Activated T-helper 1 cell treated with anti-CD3 and anti-CD28 coated beads, Interleukin-12 subunit alpha, Interleukin-12 subunit beta, Interleukin-2, Interleukin-4 antibody, amounts not matched to agents 30 ng/mL and 10 ng/mL and 1 ng/mL, durations not matched to agents 14 hours and 24 hours and 36 hours (primary cell): ENCODE measurements at places on chromosomes 3 and 15. TPM values are rescaled to one million over a fixed set of nuclear protein-coding genes. Genes with fewer than 3 reads are reported as not detected.

DNA sequence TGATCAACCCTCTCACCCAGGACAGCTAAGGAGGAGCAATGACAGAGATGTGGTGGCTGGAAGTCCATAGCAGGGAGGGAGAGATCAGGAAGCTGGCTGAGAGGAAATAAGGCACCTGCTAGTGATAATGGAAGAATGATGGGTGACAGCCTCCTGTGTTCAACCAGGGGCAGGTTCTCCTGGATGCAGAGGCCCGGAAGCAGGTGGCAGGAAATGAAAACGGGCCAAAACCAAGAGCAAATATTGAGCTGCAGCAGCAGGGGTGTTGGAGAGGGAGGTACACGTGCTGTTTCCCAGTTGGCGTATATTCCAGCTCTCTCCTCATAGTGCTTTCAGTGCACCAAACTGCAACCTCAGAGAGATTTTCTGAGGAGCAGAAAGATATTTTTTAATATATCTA lies 213.4 kb upstream of the TBL1XR1 start:
- no peak overlapping the region for H3K27ac ChIP-seq
- H3K4me1 ChIP-seq, result peaks cover 11% of the 10 kb centered on the region
- DNase-seq, result no peak
- H3K4me3 ChIP-seq, result no peak overlapping the region
- H3K27me3 ChIP-seq, result no peaks in the 10 kb centered on the region

DNA sequence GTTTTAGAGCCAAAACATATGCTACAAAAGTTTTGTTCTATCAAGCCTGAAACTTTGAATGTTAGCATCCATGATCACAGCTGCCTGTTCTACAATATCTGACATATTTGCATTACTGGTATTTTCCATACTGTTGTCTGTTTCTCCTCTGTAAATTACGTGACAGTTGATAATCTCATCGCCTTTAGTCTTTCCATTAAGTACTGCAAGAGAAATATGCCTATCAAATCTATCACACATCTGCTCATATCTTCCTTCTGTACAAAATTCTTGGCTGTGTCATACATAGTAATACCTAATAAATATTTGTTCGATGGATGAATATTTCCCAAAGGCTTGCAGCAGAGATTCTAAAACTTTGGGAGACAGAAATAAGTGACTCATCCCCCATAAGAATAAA lies 717.3 kb downstream of the OTOL1 start:
- no peaks in the 10 kb centered on the region for H3K27me3 ChIP-seq
- H3K4me3 ChIP-seq, result no peak overlapping the region
- no peak overlapping the region for H3K27ac ChIP-seq
- H3K4me1 ChIP-seq, result no peaks in the 10 kb centered on the region

VGLL3 gene
- not detected in 2 replicates for total RNA-seq

DNA sequence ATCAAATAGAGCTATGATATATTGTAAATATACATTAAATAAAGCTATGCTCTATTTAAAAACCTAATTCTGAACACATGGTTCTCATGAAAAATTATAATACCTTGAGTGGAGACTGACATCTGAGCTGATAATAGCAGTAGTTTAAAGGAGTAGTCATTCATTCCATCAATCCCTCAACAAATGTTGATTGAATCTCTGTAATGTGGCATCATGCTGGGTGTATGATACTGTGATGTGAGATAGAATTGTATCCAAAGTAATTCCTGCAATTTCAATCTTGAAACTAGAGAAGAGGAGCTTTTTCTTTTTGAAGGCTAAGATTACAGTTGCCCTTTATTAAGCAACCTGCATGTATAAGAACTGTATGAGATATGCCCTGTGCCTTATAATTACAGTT lies 63.1 kb downstream of the ADAMTSL3 start:
- H3K4me3 ChIP-seq, result no peak overlapping the region
- no peak overlapping the region for H3K27ac ChIP-seq
- H3K27me3 ChIP-seq, result peaks cover 7% of the 10 kb centered on the region
- no peak for DNase-seq

DNA sequence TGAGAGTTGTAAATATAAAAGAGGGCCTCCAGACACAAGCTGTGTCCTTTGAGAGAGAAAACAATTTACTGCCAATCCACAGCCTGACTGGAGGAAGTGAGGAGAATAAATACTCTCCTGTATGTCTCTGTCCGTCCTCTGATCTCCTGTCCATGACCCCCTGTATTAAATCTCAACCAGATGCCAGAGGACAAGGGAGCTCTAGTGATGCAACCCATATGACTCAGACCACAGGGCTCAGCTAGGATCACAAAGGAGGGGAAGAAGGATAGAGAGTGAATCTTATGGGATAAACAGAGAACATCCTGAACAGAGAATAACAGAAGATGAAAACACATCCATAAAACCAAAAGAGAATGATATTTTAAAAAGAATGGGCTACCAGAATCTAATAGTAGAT lies 482.6 kb downstream of the PLOD2 start:
- no peaks in the 10 kb centered on the region for H3K27me3 ChIP-seq
- H3K36me3 ChIP-seq, result no peaks in the 10 kb centered on the region
- H3K27ac ChIP-seq, result no peak overlapping the region
- DNase-seq, result no peak
- no peaks in the 10 kb centered on the region for H3K4me1 ChIP-seq
- H3K4me3 ChIP-seq, result no peak overlapping the region

TARS3 gene
- 13.9 and 15.2 TPM in 2 replicates for total RNA-seq

GOLGA6L7 gene
- not detected in 2 replicates for total RNA-seq
